ENCODE measurements at places on chromosomes 5 and 9.
A peak's percentile ranks its signal among the peaks of the same experiment; 100 is the strongest.

DNA sequence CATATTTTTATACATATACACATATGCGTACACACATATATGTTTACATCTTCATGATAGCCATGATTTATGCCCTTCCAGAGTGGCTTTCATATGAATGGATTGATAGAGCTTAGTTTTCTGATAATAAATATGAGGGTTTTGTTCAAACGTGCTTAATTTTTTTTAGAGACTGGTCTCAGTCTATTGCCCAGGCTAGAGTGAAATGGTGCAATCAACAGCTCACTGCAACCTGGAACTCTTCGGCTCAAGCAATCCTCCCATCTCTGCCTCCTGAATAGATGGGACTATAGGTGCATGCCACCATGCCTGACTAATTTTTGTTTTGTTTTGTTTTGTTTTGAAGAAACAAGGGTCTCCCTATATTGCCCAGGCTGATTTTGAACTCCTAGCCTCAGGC, 48.6 kb upstream of the ZSWIM6 start:
- no peak for DNase-seq

- no peak for DNase-seq
Observed at GRCh38 chr5:15570491-15570890, 70.5 kb downstream of the FBXL7 start.

- DNase-seq = no peak
Observed at GRCh38 chr5:112560371-112560770, 141.3 kb upstream of the EPB41L4A start.

- DNase-seq = peak; percentile 88
Observed at GRCh38 chr5:55176176-55176818, 3.3 kb upstream of the CDC20B start.

DNA sequence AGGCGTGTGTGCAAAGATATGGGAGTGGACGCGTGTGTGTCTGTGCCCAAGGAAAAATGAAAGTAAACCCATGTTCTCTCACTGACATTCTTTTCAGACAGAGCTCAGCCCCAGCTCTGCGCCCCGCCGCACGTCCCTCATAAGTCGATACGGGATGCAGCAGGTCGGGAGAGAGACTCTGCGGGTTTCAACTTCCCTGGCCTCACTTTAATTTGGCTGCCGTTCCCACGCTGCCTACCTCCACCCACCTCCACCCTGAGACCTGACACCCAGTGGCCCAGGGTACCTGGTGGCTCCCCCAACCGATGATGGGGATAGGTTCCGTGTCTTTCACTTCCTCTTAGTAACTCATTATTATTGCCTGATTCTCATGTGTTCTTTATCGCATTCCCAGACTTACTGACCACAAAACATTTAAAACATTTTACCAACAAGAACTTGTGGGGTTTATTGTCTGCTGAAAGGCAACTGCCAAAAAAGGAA, 19.4 kb downstream of the LHX2 start:
- no peak for DNase-seq

- DNase-seq = no peak
Observed at GRCh38 chr5:168765551-168766425, 186.6 kb upstream of the PANK3 start.

DNA sequence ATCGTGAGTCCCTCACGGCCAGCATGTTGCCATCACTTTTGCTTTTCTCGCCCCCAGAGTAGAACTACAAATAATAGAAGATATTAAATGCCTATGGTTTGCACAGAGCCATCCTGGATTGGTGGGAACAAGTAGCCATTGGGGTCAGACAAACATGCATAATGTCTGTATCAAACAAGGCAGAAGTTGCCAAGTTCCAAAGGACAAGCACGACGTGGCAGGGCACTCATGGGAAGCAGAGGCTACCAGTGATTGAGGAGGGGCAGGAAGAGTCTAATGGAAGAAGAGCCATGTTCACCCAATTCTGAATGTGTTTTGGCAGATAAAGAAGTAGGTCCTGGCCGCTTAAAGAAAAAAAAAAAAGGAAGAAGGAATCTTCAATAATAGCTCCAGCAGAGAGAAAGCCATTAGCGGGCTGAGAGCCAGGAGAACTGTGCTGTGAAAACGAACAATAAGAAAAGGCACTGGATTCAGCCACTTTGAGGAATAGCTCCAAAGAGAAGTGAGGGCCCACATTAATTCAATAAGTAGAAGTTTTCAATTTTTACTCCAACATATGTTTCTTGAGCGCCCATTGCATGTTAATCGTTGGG, 153.7 kb upstream of the ADCY2 start:
- no peak for DNase-seq

- DNase-seq = no peak
Observed at GRCh38 chr9:36665921-36666431, 93.3 kb downstream of the MELK start.
